ENCODE measurements at places on chromosomes 4 and X.

DNA sequence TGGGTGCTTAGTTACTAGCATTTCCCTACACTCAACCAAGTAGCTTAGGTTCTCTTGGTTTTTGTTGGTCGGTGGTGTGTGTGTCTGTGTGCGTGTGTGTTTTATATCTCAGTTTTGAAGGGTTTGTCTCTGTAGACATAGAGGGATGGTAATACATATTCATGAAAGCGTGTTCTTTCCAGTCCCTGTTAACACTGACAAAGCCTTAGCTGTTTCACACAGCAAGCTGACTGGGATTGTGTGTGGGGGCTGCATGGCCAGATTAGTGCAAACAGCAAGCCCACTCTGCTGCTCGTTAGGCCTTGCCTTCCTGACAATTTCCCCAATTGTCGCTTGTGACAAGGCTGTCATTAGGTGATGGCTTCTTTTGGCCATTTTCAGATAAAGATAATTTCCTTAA lies 43.9 kb downstream of the ALPK1 start:
- DNase-seq = no peak

DNA sequence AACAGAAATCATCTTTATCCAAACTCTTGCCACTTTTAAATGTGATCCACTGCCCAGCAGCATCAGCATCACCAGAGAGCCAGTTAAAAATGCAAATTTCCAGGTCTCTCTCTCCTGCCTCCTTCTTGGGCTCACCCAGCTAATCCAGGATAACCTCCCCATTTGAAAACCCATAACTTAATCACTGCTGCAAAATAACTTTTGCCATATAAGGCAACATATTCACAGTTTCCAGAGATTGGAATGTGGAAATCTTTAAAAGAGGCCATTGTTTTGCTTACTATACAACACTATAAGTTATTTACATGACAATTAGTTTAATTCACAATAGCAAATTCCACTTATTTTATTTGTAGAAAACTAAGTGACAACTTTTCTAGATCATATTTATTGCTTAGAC lies 4.8 kb upstream of the EXOSC9 start:
- DNase-seq = no peak

GRCh38 chr4:81003597-81004111 lies 26.9 kb upstream of the BMP3 start:
- DNase-seq = no peak

DNA sequence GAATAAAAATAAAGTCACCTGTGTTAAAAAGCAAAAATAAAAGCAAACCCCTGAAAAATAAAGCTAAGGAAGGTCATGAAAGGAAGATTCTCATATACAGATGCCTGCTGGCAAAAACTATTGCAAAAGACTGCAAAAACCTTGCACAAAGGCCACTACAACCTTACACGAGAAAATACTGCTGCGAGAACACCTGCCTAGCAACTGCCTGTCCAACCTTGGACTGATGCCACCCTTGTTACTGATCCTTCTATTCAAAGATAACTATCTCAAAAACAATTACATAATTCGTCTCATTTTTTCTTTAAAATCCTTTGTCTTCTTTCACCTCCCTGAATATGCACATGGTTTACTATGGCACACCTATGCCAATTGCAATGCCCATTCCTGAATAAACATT lies 49.6 kb downstream of the SLC2A9 start:
- DNase-seq = peak; percentile 92

DNA sequence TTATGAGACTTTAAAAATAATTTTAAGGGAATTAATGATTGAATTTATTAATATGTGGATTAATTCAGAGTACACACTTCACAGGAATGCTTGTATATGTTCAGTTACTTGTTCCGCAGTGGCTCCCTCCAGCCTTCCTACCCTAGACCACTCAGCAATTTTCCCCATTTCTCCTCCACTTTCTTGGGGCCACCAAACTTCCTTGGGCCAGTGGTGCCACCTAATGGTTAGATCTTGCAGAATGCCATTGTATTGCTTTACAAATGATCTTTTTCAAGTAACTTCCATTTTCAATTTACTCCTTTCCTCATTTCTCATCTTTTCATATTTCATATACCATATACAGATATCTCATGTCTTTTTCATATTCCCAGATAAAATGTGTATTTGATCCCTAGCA lies 3.6 kb upstream of the RNF175 start:
- DNase-seq = no peak

DNA sequence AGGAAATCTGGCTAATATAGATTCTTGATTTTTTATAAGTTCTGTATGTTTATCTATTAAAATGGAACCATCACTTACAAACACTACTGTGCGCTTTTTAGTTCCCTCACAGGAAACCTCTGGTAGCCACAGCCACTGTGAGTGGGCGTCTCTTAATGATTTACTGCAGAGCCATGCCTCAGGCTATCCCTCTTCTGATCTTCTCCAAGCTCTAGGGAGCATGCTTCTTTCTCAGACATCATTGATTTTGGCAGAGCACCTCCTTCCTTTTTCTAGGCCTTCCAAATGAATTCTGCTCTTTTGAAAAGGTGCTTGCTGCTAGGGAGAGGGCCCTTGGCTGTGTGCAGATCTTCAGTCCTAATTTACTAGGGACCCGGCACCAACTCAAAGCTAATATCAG lies 61.1 kb upstream of the STS start:
- no peak for DNase-seq

GRCh38 chr4:173367285-173367684 lies 3.5 kb upstream of the SAP30 start:
- DNase-seq = no peak

Measured in NCI-H1105 treated with DMSO at 0.1 percent for 48 hours (cell line).